Putamen (tissue), 1 donor: ENCODE measurements at places on chromosomes 6 and 20.
A peak's percentile ranks its signal among the peaks of the same experiment; 100 is the strongest.

GRCh38 chr6:136031982-136032381 lies 180.5 kb downstream of the PDE7B start:
- DNase-seq: no peak

DNA sequence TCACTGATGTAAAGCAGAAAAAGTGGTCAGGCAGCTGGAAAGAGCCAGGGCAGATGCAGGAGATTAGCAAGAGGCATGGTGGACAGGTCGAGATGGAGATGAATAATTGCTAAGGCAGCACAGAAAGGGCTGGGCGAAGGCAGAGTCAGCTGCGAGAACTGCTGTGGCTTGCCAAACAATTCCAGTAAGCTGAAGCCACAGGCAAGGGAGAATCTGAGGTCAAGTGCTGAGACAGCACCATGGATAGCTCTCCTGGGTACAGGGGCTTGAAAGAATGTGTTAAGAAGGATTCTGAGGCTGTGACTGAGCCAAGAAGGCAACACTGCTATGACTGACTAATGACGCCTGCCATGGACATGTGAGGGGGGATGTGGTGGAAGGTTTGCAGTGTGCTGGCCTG lies 220.8 kb upstream of the FOXA2 start:
- no peak for DNase-seq

GRCh38 chr6:25277857-25278256 lies 1.3 kb upstream of the CARMIL1 start:
- DNase-seq: no peak

DNA sequence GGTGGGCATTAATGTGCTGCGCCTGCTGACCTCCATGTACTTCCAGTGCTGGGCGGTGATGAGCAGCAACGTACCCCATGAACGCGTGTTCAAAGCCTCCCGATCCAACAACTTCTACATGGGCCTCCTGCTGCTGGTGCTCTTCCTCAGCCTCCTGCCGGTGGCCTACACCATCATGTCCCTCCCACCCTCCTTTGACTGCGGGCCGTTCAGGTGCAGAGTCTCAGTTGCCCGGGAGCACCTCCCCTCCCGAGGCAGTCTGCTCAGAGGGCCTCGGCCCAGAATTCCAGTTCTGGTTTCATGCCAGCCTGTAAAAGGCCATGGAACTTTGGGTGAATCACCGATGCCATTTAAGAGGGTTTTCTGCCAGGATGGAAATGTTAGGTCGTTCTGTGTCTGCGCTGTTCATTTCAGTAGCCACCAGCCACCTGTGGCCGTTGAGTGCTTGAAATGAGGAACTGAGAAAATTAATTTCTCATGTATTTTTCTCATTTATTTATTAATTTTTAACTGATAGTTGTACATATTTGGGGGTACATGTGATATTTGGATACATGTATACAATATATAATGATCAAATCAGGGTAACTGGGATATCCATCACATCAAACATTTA lies 35.2 kb upstream of the NOP56 start:
- no peak for DNase-seq

DNA sequence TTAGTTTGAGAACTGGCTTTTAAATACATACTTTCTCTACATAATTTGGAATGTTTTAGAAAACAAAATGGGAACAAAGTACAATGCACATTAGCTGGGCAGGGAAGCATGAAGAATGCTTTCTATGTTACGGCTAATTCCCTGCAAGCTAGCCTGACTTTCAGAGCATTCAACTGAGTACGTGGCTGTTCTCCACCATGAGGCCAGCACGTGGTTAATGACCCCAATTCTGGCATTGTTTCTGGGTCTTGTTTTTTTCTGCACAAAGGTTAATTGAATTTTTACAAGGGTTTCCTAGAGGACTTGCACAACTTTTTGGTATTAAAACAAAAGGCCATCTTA lies 208.6 kb upstream of the AGPAT4 start:
- no peak for DNase-seq

DNA sequence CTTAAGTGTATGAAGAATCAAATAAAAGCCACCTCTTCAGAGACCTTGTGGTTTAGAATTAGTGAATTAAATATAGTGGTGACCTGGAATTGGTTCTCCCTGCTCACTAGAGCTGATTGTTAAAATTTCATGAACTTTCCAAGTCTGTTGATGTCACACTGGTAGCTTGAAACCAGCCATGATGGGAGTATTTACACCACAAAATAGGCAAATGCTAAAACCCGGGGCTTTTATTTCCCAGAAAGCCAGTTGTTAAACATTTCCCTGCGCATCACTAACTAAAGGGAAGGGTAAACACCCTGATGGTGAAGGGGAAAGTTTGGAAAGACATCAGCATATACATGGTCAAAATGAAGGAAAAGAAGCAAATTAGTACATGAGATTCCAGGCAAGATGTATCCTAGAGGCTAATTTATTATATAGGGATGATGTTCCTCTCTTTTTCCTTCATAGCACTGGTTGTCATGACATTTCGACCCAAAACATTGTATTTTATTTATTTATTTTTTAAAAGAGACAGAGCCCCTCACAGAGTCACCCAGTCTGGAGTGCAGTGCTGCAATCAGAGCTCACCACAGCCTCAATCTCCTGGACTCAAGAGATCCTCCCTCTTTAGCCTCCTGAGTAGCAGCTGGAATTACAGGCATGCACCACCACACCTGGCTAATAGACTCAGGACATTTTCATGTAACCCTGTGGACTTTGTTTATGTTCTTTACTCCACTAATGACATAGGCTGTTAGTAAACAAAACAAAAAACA lies 123.2 kb downstream of the RIN2 start:
- no peak for DNase-seq

DNA sequence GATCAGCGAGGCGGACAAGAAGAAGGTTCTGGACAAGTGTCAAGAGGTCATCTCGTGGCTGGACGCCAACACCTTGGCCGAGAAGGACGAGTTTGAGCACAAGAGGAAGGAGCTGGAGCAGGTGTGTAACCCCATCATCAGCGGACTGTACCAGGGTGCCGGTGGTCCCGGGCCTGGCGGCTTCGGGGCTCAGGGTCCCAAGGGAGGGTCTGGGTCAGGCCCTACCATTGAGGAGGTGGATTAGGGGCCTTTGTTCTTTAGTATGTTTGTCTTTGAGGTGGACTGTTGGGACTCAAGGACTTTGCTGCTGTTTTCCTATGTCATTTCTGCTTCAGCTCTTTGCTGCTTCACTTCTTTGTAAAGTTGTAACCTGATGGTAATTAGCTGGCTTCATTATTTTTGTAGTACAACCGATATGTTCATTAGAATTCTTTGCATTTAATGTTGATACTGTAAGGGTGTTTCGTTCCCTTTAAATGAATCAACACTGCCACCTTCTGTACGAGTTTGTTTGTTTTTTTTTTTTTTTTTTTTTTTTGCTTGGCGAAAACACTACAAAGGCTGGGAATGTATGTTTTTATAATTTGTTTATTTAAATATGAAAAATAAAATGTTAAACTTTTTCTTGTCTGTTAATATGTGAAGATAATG lies 2.2 kb downstream of the HSPA1B start:
- peak; percentile 66 for DNase-seq

- DNase-seq: no peak
Measured at GRCh38 chr6:159715166-159715565, 12.1 kb upstream of the WTAP start.

- DNase-seq: no peak
Measured at GRCh38 chr6:105616521-105616920, 213.6 kb upstream of the PREP start.

DNA sequence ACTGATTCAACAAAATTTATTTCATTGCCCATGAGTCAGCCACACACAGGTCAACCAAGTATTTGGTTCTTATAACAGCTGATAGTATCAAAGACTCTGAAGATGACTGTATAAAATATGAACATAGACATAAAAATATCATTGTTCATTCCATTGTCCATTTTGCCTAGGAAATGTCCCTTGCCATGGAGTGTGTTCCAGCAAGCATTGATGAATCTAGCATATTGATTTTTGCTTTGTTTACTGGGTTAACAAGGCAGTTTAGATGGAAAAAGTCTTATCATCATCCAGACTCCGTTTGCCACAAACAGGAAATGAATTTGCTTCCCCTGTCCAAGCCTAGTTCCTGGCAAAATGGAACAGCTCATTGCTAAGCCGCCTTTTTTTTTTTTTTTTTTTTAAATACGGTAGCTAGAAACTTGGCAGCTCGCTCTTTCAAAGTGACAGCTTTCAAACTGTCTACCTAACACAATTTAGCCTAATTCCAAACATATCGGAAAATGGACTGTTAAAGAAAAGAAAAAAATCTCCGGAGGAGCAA lies 7.5 kb downstream of the F13A1 start:
- DNase-seq: no peak

GRCh38 chr6:44590471-44590870 lies 203.0 kb downstream of the CDC5L start:
- DNase-seq: no peak

DNA sequence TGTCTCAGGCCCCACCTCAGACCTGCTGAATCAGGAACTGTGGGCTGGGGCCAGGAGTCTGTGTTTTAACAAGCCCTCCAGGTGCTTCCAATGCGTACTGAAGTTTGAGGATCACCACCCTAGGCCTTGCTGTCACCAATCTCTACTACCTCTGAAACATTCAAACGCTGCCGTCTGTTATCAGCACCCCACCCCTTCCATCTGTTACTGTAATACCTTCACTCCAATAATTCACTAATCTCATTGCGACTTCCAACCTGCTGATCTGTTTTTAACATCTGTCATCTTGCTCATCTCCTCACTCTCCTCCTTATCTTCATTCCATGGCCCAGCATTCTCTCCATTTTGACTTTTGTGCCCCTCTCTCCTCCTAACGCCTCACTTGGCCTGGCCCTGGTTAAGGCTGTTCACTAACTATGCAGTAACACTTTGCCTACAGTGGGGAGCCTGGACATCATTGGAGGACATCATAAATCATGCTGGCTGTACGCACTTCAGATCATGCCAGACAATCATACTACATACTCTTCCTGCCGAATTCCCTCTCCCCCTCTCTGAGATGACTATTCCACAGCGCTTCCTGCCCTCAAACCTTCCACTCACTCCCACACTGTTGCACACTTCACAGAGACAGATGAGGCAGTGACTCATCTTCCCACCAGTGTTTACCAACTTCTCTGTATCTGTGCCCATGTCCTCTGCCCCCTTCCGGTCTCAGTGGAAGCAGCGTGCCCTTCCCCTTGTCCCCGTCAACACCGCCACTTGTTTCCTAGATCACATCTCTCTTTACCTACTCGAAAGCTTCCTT lies 3.0 kb upstream of the GUCA1B start:
- peak; percentile 42 for DNase-seq

DNA sequence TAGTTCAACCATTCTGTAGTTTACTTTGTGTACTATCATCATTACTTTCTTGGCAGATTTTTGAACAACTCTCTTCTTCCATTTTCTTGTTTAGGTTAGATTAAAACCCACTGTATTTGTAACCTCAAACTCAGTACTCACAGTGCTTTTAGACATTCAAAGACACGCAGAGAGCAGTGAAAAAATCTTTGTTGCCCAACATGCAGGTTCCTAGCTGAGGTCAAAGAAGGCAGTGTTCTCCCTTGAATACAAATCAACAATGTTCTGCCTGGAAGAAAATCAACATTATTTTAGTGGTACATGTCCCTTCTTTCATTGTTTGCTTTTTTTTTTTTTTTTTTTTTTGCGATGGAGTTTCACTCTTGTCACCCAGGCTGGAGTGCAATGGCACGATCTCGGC lies 11.2 kb downstream of the CYB5R4 start:
- DNase-seq: no peak

DNA sequence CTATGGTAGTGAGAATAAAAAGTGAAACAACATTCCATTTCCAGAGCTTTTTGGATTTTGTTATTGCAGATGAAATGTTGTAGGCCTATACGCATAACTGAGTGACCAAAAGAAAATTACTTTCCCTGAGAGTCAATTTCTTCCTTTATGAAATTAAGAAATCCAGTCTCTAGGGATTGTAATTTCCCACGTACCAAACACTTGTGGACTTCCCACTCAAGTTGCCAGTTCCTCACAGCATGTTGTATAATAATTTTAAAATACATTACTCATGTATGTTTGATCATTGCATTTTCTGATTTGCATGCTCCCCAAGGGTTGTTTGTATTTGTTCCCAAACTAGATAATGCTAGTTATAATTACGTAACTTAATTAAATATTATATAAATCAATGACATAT lies 12.0 kb upstream of the PRDM1 start:
- DNase-seq: no peak

DNA sequence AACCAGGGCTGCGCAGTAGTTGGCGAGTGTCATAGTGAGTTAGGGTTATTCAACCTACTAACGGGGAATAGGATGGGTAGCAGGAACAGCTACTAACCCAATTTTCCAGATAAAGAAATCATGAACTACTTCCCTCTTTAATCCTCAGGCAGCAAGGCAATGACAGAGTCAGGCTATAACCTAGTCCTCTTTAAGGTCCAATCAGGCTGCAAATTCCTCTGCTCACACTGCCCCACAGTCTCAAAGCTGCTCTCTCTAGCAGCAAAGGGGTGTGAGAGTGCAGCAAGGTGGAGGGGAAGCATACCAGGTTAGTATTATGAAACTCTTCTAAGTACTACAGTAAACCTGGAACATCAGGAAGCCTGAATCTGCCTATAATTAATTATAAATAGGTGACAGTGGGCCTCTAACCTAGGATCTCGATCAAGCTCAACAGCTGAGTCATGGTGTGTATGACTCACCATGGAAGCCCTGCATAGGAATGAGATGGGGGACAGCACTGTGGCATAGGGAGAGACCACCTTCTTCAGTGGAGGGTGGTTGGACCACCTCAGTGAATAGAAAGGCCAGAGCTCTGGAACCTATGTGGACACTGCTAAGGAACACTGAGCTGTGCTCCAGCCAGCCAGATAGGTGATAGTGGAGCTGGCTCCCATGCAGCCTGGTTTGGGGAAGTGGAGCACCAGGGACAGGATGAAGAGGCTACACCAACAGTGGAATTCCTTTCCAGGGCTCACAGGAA lies 7.9 kb downstream of the PEX6 start:
- DNase-seq: no peak
